ENCODE measurements at places on chromosomes 16 and 17.

DNA sequence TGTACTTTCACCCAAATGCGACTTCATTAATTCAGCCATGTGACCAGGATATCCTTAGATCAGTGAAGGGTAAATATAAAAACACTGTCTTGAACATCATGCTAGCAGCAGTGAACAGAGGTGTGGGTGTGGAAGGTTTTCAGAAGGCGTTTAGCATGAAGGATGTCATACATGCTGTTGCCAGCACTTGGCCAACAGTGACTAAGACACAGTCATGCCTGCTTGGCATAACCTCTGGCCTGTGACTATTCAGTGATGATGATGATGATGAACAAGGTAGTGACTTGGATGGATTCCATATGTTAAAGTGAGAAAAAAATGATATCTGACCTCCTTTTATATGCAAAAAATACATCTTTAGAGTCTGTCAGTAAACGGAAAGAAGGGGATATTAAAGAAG, 97.9 kb downstream of the MAP2K4 start:
- no peak for DNase-seq

DNA sequence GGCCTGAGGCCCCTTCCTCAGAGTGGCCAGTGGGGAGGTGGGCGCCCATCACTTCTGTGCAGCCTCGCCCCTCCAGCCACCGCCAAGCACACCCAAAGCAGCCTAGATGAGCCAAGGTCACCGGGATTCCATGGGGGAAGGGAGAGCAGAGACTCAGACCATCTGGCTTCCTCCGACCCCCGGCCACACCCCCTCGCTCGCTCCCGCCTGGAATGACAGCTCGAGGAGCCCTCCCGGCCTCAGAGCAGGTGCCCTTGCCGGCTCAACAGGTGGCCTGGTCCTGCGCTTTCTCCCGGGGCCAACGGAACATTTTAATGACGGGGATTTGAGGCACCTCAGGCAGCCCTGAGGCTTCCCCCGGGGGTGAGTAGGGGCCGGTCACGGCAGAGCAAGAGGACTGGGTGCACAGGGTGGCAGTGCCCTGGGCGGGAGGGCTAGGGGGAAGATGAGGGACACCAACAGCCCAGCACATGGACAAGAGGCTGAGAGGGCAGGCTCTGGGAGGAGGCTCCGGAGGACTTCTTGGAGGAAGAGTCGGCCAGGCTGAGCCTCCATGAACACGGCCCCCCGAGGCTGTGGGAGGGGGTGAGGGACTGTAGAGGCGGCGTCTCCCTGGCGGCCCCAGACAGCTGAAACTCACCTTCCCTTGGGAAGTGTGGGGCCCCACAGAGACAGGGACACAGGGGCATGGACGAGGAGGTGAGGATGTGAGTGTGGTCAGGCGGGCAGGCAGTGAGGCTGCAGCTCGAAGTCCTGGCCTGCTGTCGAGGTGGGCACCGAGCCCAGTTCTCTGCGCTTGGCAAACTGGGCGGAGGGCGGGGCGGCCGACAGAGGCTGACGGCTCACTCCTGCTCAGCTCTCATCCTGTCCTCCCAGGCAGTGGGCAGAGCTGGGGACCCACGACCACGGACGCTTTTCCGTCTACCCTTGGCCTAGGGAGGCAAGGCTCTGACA, 12.5 kb upstream of the C1QTNF8 start:
- peak; percentile 72 for DNase-seq

GRCh38 chr17:28041844-28042656, 427 bp upstream of the NLK start:
- no peak for DNase-seq

DNA sequence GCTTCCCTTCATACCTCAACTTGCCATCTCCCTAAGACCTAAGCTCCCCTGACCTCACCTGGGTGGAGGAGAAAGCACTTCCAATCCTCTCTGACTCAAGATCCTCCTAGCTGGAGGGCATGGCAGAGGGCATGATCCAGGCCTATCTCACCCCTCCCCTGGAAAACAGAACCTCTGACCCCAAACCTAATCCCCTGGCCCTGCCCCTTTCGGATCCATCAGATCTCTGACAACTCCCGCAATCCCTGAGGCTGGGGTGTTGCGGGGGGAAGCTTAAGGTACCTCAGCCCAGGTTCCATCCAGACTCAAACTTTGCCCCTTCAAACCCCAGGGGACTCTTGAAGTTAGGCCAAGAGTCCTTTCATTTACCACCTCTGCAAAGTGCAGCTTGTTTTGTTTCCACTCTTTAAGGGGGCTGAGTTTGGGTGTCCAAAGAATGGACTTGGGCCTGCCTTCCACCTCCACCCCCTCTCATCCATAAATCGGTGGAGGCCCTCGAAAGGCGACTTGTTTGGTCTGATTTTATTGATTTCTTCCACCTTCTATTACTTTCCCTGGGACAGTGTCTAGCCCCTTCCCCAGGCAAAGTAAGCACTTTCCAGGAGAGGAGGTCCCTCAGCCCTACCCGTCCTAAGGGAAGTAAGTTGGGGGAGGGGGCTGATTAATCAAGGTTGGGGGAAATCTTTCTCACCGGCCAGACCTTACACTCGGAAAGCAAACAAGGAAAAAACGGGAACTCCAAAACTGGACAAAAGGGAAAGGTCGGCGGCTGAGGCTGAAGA, 2.6 kb downstream of the EPOP start:
- DNase-seq: peak; percentile 3

DNA sequence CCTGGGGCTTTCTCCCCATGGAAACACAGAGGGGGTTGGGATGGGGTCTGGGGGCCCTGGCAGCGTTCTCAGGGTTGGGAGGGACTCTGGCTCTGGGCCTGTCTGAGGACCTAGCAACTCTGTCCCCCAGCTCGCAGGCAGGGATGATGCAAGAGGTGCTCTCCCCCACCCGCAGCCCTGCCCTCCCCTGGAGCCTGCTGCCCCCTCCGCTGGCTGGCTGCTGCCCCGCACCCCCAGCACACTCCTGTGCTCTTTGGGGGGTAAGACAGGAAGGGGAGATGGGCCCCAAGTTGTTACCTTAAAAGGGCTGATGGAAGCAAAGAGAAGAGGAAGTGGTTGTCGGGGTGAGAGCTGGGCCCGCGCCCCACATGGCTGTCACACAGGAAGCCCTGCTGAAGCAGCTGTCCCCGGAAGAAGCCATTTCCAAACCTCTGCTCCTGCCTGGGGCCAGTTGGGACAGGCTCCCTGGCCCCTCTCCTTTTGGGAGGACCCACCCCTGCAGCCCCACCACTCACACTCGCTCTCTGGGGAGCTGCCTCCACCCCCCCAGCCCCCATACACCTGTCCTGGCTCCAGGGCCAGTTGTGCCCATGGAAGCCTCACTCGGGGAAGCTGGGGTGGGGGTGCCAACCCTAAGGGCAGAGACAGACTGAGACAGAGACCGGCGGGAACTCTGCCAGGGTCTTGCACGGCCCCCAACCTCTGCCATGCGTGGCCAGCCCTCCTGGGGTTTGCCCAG, 2.5 kb downstream of the CORO1A start:
- no peak for DNase-seq

DNA sequence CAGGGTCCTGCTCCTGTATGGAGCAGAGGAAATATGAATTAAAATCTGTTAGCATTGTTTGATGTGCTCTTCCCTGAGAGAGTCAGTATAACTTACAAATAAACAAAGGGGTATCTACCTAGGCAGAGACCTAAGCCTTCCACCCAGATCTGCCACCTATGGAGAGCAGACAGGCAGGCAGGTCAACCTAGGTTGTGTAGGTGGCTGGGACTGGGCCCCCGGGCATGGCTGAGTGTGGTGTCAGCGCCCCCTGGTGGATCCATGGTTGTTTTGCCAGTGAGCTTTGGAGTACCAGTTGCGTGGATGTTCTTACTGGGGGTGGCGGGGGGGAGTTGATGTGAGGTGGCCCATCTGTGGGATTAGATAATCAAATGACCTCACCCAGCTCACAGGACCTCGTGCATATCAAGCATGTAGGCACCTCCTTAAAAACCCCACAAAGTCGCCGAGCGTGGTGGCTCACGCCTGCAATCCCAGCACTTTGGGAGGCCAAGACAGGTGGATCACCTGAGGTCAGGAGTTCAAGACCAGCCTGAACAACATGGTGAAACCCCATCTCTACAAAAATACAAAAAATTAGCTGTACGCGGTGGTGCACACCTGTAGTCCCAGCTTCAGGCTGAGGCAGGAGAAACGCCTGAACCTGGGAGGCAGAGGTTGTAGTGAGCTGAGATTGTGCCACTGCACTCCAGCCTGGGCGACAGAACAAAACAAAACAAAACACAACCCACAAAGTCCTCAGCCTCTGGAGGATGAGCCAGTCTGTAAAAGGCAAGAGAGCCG, 17.6 kb downstream of the DUS2 start:
- DNase-seq: peak; percentile 61

- no peak for DNase-seq
Measured at GRCh38 chr16:55274391-55274790, 49.6 kb upstream of the IRX6 start.

GRCh38 chr17:49018116-49018612, 21.0 kb downstream of the IGF2BP1 start:
- DNase-seq: no peak

GRCh38 chr16:9008601-9009260, 45.0 kb upstream of the USP7 start:
- peak; percentile 42 for DNase-seq

DNA sequence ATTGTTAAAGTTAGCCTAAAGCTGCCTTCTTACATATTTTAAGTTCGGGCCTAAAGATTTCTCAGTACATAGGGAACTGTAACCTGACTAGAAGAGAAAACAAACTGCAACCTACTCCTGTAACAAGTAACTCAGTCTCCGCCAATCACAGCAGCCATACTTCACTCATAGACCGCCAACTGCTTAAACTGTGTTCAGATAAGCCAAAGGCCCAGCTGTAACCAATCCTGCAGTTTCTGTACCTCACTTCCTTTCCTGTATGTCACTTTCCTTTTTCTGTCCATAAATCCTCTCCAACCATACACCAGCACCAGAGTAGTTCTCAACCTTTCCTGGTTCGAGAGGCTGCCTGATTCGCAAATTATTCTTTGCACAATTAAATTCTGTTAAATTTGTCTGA, 41.5 kb downstream of the GLG1 start:
- DNase-seq: no peak

DNA sequence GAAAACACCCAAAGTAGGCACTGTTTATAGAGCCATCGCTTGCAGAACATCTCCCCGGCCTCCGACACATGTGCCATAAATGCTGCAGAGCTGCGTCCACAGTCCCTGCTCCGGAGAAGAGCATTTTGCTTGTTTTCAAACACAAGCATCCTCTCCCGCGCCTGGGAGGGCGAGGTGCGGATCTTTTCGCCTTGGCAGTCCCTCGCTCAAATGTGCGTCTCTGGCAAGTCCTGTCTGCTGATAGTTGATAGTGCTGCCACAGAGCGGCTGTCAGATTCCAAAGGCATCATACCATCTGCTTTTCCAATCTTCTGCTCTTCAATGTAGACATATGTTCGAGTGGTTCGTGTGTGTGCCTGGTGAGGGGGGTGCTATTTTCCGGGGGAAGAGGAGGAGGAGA, 603.7 kb downstream of the MAF start:
- peak; percentile 41 for DNase-seq

GRCh38 chr17:19447085-19447583, 36.1 kb downstream of the RNF112 start:
- DNase-seq: peak; percentile 81

DNA sequence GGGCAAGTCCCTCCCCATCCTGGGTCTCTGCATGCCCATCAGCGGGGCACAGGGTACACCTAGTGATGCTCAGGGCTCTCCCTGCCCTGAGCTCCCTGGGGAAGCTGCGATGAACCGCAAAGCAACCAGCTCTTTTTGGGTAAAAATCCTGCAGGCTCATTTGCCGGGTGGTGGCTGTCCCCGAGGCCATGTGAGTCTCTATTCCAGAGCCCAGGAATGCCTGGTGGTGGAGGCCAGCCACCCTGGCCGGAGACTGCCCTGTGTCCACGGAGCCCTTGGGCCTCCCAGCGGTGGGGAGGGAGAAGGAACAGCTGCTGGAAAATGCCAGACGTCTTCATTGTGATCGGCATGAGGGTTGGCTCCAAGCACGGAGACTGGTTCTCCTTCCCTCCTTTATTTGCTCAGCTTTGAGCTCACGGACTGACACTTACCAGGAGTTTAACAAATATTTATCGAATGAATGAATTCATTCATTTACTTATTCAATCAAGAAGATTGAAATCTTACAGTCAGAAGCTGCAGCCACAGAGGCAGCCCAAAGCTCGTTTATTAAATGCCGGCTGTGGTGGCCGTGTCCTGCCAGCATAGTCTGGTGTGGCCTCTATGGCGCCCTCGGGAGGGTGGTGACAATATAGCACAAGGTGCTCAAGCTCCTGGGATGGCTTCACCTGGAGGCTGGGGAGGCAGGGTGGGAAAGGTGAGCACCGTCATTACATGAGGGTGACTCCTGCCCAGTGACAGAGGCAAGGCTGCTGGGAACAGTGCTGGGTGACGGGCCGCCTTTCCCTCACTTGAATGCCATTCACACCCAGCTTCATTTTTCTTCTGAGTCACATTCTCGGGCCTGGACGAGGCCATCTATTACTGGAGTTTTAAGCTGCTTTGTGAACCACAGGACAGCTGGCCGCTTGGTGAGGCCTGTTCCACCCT, 31.1 kb upstream of the JPH3 start:
- peak; percentile 14 for DNase-seq

GRCh38 chr16:73275024-73275423, 227.1 kb upstream of the ZFHX3 start:
- DNase-seq: no peak

All from NCI-H1417 (cell line).